Activated CD4-positive, alpha-beta T cell treated with anti-CD3 and anti-CD28 coated beads for 36 hours (primary cell): ENCODE measurements at places on chromosomes 1 and 21. TPM values are rescaled to one million over a fixed set of nuclear protein-coding genes. Genes with fewer than 3 reads are reported as not detected.

Gene ZBTB8B
- not detected for total RNA-seq

Gene SH2D1B
- not detected for total RNA-seq

Gene GBP5
- 122 TPM for total RNA-seq

Gene LRRC39
- 0.32 TPM for total RNA-seq

Gene ADIPOR1
- total RNA-seq: 65.4 TPM

Gene ADGRL4
- not detected for total RNA-seq

Gene NEK2
- total RNA-seq: 38.8 TPM

Gene LCE3E
- total RNA-seq: not detected

Gene LRRC53
- not detected for total RNA-seq
